ENCODE measurements at places on chromosomes 7 and 10. TPM values are rescaled to one million over a fixed set of nuclear protein-coding genes. Genes with fewer than 3 reads are reported as not detected.

SLC39A12 gene
- polyA plus RNA-seq = not detected

HPSE2 gene
- 0.81 TPM for polyA plus RNA-seq

AOAH gene
- polyA plus RNA-seq = 1.6 TPM

CYP26C1 gene
- polyA plus RNA-seq = not detected

AGMO gene
- polyA plus RNA-seq = not detected

TMEM273 gene
- polyA plus RNA-seq = 6.5 TPM

DPYSL4 gene
- 0.63 TPM for polyA plus RNA-seq

C7orf57 gene
- polyA plus RNA-seq = 0.08 TPM

Measured in stomach (tissue), 19 donors.